ENCODE measurements at places on chromosomes 5 and 9.
A peak's percentile ranks its signal among the peaks of the same experiment; 100 is the strongest.

DNA sequence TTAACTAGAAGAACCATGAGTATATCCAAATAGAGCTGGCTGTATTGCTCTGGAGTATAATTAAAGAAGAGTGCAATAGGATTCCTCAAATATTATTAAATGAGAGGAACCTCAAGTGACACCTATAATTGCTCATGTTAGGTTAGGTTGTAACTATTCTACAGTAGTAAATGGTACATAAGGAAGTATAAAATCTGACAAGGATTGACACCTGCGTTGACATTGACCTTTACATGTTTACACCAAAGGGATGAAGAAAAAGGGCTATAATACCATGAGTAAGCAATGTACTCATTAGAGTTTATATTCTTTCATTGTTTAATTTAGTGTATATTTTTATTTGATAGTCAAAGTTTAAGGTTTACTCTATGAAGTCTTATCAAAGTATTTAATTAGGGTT is 48.9 kb downstream of the SLC12A2 start:
- no peak for DNase-seq

DNA sequence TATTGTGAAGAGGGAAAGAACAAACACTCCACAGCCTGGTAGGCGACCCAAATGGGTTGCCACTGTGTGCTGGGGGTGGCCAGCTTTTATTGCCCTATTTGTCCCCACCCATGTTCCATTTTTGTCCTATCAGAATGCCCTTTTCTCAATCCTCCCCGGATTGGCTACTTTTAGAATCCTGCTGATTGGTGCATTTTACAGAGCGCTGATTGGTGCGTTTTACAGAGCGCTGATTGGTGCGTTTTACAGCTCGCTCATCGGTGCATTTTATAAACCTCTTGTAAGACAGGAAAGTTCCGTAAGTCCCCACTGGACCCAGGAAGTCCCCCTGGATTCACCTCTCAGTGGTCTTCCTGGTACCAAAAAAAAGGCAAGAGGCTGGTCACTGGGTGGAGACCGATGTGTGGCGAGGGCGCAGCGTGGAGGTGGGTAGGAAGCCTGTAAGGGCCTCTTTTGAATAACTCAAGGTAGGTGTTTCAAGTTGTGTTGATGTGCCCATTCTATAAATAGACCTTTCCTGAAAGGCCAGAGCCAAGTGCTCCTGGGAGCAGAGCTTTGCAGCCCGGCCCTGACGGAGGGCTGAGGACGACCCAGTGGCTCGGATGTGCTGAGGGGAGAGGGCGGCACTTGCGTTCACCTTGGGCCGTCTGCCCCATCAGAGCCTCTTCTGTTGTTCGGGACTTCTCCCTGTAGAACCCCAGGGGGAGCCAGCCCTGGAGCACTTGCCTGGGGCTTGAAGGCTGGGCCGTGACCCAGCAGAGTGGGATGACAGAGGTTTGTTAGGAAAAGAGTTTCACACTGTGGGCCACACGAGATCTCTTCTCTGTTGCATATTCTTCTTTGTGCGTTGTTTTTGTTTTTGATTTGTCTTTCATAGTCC is 7.2 kb upstream of the GFPT2 start:
- no peak for DNase-seq

DNA sequence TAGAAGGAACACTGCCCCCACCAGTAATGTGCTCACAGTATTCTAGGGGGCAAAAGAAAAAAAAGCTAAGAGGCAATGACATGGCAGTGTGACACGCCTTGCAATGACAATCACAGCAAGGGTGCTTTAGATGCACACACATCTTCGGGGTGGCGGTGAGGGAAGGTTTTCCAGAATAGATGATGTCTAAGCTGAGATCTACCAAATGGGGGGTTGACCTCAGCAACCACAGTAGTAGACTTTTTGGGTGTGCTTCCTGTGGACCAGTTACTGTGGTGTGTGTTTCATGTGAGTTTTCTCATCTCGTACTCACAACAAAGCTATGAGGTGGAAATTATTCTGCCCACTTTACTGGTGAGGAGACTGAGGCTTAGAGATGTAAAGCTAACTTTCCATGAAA is 10.2 kb upstream of the IL12B start:
- DNase-seq = peak; percentile 18

DNA sequence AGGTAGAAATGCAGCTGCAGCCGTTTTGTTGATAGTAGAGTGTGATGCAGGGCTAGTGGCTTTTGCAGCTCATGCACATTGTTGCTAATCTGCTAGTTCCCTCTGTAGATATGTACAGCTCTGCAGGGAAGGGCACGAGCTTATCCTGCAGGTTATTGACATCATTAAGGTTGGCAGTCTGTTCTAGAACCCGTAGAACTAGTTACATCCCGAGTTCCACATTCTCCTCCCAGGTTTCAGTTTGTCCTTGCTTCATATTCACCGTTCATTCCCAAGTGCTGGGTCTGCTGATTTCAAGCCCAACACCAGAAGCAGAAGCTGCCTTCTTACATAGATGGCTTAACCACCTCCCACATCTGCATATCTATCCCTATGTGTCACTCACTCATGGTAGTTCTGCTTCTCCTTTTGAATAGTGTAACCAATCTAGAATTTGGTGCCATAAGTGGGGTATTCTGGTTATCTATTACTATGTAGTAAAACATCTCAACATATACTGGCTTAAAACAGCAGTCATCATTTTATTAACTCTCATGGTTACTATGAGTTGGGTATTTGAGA is 38.1 kb downstream of the CRHBP start:
- no peak for DNase-seq

GRCh38 chr9:73230251-73230650 is 78.6 kb downstream of the ANXA1 start:
- no peak for DNase-seq

DNA sequence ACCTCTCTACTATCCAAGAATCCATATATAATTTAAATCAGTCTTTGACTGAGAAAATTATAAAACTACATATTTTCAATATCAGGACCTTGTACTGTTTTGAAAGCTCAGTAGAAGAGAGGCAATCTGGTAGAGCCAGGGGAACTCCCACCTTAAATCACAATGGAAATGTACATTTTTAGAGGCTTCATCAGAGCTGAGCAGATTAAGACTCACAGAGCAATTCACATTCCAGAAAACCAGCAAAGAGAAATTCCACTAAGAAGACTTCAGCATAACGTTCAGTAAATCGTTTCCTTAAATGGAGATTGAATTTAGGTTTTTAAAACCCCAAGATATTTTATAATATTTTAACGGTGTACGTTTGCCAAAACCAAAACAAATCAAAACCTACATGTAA is 227.8 kb upstream of the TRPM3 start:
- no peak for DNase-seq

DNA sequence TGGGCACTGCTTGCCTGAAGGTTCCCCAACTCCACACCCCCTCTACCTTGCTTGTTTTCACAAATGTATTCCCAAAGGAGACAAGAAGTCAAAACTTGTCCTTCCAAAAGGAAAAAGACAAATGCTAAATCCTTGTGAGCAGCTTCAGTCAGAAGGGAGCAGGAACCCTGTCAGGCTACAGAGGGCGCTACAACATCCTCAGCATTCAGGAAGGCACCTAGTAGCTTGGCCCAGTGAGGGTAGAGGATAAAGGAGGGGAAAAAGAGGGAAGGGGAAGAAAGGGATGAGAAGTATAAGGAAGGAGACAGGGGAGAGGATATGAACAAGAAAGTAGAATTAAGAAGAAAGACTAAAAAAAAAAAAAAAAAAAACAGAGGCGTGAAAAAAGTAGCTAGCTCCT is 97.5 kb downstream of the MLLT3 start:
- no peak for DNase-seq

DNA sequence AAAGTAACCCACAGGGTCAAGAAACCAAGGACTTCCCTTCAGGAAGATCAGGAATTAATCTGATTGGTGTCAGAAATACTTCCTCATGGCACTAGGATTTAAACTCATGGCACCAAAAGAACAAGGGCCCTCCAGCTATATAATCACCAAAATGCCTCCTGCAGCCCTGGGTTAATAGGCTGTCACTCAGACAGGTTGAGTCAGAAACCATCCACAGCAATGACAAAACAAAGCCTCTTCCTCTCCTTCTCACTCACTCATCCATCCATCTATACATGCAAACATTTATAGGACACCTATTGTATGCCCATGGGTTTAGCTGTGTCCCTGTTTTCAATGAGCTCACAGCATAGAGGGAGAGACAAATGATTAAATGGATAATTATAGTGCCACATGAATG is 62.5 kb upstream of the SPOCK1 start:
- no peak for DNase-seq

- DNase-seq = peak; percentile 66
Observed at GRCh38 chr5:172293054-172293744, 9.6 kb upstream of the UBTD2 start.

DNA sequence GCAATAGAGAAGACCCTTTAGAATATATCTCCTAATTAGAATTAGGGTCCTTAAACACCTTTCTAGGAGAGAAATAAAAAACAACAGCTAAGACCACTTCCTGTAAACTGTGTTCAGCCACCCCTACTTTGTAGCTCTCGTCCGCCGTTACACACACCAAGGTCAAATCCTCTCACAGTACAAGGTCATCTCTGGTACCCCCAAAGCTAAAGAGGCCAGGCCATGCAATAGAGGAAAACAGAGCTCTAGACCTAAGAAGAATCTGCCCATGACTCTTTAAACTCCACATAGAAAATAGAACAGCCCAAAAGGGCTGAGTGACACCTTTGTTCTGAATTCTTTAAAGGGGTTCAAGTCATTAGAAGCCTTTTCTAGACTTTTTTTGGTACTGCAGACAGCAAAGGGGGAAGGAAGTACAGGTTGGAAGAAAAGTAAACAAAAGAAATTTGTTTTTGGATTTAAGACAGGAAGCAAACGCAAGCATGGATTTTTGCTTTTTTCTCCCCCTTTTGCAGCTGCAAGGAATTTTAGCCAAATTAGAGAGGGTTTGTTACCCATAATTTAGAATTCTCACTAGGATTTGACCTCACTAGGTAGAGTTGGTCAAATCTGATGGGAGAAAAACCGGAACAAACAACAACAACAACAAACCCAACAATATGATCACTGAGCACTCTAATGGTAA is 13.4 kb upstream of the FANCC start:
- no peak for DNase-seq

GRCh38 chr9:16708656-16709435 is 161.6 kb downstream of the BNC2 start:
- no peak for DNase-seq

- DNase-seq = no peak
Observed at GRCh38 chr9:110129425-110129824, 78.5 kb downstream of the C9orf152 start.

GRCh38 chr9:3343671-3344070 is 182.1 kb downstream of the RFX3 start:
- DNase-seq = no peak

DNA sequence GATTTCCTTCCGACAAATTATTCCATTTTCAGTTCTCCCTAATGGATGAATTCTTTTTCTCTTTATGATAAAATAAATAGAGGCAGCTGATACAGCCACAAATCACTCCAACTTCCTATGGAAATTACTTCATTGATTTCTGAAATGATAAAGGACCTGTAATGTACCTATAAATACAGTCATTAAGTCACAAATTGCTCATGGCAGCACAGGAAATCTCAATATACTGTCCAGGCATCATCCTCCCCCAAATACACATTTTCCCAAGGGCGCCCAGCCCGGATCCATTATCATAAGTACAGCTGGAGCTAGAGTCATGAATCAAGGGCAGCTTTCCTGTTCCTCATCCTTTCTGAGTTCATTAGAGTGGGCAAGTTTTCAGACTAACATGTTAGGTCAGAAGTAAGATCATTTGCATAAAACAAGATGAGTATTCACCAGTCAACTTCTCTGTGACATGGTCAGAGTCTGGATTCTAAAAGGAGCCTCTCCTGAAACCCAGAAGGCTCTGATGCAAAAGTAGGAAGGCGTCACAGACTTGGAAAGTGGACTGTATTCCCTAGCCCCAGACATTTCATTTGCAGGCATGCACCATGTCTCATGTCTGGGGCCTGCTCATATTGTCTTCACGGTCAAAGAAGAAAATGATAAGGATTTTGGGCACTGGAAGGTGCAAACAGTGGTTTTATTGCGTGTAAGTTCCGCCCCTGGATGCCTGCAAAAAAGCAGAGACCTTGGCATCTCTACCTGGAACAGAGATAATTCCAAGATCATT is 383.2 kb downstream of the PLK2 start:
- DNase-seq = no peak

- DNase-seq = no peak
Observed at GRCh38 chr5:119330367-119331183, 25.2 kb upstream of the TNFAIP8 start.

DNA sequence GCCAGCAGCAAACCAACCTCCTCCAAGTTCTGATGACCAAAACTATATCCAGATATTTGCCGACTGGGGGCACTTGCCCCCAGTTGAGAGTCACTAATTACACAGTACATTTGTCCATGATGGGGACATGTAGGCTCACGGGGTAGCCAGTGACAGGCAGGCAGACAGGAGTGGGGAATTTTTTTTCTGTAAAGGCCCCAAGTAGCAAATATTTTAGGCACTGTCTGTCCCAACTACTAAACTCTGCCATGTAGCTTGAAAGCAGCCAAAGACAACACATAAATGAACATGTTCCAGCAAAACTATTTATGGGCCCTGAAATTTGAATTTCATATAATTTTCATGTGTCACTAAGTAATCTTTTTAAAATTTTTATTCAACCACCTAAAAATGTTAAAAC is 80.7 kb downstream of the GRIA1 start:
- DNase-seq = no peak

- peak; percentile 96 for DNase-seq
Observed at GRCh38 chr9:112379177-112380101, 469 bp upstream of the HSDL2 start.

DNA sequence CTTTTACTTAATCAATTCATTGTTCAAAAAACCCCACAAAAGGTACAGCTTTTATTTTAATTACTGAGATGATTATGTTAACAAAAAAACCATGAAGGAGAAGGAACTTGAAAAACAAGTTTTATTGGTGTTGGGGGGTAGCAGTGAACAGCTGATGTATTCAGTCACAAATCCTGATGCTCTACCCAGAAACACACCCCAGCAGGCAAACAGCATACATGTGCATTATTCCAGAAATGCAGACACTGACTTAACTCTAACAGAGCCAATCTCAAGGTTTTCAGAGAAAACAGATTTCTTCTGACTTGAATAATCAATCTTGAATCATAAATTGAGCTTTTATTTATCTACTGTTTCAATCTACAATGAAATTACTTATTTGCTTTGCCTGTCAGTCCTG is 175.2 kb downstream of the ZSWIM6 start:
- DNase-seq = no peak

DNA sequence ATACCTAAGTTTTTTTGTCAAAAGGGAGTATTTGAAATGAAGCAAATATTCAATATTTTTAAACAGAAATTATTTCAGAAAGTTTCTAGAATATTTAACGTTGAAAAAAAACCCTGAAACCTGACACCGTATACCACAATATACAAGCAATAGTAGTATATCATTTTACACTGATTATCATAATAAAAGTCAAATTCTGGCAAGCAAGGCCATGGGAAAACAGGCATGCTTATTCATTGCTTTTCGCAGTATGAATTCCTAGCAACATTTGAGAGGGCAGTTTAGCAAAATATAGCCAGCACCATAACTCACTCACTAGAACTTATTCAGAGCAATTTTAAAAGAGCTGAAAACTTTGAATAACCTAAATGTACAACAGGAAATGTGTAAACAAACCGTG is 46.1 kb downstream of the ERAP1 start:
- DNase-seq = no peak

- no peak for DNase-seq
Observed at GRCh38 chr9:71678999-71679398, 89.3 kb downstream of the CEMIP2 start.

GRCh38 chr5:69105996-69106906 is 12.4 kb downstream of the SLC30A5 start:
- DNase-seq = no peak
